ENCODE measurements at places on chromosomes 16 and 17.
A peak's percentile ranks its signal among the peaks of the same experiment; 100 is the strongest.

DNA sequence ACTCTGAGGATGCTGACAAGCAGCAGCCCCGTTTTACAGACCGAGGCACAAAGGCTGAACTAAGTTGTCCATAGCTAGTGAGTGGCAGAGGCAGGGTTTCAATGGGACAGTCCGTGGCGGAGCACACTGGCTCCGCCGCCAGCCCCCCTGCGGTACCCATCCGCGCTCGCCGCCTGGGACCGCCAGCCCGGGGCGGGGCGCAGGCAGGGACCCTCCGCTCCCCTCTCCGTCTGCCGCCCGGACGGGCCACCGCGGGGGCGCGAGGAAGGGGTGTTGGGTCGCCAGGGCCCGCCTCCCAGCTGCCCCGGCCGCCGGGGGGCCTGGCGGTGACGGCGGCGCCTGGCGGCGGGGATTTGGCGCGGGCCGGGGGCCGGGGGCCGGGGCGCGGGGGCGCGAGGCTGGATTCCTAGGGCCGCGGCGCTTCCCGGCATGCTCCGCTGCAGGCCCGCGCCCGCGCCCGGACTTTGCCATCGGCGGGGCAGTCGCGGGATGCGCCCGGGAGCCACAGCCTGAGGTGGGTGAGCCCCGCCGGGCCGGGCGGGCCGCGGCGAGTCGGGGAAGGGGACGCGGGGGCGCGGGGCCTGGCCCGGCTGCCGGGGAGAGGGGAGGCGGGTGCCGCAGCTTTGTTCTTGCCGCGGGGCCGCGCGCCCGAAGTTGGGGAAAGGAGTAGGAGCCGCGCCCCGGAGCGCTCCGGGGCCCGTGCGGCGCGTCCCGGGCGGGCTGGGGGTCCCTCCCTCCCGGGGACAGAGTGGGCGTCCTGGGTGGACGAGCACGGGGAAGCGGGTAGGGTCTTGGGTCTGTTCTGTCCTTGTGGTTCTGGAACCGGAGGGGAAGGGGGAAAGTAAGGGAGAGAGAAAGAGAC lies at the start of gene TMEM98:
Gene TMEM98 (plus strand): TSS at position 430 of the 862 bp plus-strand sequence. CDS start 3,376 bp downstream, outside the sequence.
- no peak for DNase-seq

- no peak for DNase-seq
Measured at GRCh38 chr17:53896047-53896446, 73.3 kb downstream of the KIF2B start.

DNA sequence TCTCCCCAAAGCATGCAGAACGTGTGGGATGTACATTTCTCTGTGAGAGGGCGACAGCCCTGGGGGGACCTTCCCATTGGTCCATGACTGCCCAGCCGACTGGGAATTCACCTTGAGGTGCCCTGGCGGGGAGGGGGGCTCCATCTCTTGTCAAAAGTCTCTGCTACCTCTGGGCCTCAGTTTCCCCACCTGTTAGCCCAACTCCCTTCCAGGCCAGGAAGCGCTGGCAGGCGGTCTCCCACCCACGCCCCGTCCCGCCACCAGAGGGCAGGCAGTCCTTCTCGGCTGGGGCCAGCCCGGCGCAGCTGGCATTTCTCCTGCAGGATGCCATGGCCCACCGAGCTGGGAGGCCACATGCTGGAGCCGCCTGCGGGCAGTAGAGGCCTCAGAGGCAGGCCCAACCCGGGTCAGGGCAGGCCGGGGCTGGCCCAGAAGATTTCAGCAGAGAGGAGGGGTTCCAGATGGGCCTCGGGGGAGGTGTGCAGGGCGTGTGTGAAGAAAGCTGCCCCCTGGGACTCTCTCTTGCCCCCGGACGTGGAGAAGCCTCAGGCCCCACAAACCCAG lies 16.6 kb downstream of the CD7 start:
- DNase-seq, result peak; percentile 33

DNA sequence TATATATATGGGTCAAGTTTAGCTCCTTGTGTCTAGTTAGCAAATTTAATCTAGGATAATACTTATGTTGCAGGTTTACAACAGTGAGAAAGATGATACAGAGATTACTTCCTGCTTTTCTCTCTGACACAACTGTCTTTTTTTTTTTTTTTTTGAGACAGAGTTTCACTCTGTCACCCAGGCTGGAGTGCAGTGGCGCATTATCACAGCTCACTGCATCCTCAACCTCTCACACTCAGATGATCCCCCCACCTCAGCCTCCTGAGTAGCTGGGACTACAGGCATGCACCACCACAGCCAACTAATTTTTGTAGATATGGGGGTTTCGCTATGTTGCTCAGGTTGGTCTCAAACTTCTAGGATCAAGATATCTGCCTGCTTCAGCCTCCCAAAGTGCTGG lies 706.9 kb upstream of the SOX9 start:
- no peak for DNase-seq

DNA sequence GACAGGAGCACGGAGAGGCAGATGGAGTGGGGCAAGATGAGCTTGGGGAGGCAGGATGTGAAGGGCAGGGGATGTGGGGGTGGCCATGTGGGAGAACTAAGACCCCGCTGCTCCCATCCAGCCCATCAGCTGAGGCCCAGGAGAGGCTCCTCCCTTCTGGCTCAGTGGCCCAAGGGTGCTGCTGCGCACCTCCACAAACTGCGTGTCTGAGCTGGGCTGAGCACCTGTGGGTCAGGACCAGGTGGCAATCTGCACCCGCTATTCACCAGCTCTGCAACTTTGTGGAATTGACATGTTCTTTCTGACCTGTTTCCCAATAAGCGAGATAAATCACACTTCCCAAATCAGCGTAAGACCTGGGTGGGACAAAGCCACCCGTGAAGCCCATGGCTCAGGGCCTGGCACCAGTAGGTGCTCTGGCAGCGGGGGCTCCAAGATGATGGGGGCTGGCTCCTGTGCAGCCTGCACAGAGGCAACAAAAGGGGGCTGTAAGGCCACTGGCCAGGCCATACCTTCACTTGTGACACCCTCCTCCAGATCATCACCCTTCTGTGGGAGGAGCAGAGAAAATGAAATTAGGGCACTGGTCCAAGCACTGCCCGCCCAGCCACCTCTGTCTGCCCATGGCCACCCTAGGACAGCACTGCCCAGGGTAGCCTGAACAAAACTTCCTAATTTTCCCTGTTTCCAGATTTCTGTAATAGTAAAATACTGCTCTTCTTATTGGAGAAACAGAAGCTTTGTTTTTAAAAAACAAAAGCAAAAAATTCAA lies 11.7 kb upstream of the SREBF1 start:
- no peak for DNase-seq

GRCh38 chr17:68707031-68707430 lies 105.9 kb upstream of the FAM20A start:
- no peak for DNase-seq

- no peak for DNase-seq
Measured at GRCh38 chr17:7484919-7485377, 782 bp downstream of the POLR2A start.

- DNase-seq, result no peak
Measured at GRCh38 chr16:83010776-83011720, 384.3 kb downstream of the CDH13 start.

- no peak for DNase-seq
Measured at GRCh38 chr17:31453896-31454295, 62.4 kb downstream of the RAB11FIP4 start.

DNA sequence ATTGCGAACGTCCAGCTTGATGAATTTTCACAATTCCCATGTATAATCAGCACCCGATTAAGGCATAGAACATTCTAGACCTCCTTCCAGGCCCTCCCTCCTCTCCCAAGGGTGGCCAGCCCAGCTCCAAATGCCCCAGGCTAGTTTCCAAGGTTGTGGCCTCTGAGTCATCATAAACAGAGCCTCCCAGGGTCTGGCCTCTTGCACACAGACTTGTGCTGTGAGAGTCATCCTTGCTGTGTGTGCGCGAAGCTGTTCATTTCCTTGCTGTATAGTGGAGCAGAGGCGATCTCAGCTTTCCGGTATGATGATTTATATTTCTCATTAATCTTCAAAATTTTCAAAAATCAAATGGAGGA lies 20.5 kb upstream of the JPH3 start:
- DNase-seq, result peak; percentile 96

- DNase-seq, result no peak
Measured at GRCh38 chr16:15037745-15038144, 18.1 kb downstream of the NTAN1 start.

- no peak for DNase-seq
Measured at GRCh38 chr17:80106751-80107150, 5.4 kb downstream of the GAA start.

GRCh38 chr17:79338604-79339003 lies 264.0 kb downstream of the ENGASE start:
- DNase-seq, result peak; percentile 33

Measured in A172 (cell line).